Stimulated activated CD8-positive, alpha-beta memory T cell treated with anti-CD3 and anti-CD28 coated beads, Interleukin-15, amount 100 ng/mL, for 4 hours (primary cell): ENCODE measurements at places on chromosomes 5 and 9.

DNA sequence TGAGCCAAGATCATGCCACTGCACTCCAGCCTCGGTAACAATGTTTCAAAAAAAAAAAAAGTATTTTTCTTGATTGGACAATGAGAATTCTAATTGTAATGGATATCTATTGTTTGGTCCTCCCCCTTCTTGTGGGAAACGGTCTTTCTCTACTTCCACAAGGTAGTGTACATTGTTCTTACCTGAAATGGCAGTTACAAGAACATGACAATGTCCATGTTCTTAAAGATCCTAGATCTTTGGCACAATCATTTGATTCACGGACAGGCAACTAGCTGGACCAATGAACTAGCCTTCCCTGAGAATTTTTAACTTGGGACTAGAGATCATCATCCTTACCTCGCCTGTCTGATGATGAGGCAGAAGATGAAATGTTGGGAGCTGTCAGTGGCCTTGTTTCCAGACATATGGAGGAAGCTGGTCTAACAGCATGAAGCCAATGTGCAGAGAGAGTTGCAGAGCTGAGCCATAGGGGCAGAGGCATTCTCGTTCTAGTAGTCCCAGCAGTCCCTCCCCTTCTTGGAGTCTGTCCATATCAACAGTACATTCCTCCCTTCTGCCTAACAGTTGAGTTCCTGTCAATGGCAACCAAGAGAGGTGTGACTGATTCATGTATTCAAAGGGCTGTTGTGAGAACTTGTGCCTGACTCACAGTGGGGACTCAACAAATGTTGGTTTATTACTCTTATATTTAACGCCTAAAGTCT lies 2.1 kb upstream of the MARCHF6 start:
- DNase-seq, result no peak

DNA sequence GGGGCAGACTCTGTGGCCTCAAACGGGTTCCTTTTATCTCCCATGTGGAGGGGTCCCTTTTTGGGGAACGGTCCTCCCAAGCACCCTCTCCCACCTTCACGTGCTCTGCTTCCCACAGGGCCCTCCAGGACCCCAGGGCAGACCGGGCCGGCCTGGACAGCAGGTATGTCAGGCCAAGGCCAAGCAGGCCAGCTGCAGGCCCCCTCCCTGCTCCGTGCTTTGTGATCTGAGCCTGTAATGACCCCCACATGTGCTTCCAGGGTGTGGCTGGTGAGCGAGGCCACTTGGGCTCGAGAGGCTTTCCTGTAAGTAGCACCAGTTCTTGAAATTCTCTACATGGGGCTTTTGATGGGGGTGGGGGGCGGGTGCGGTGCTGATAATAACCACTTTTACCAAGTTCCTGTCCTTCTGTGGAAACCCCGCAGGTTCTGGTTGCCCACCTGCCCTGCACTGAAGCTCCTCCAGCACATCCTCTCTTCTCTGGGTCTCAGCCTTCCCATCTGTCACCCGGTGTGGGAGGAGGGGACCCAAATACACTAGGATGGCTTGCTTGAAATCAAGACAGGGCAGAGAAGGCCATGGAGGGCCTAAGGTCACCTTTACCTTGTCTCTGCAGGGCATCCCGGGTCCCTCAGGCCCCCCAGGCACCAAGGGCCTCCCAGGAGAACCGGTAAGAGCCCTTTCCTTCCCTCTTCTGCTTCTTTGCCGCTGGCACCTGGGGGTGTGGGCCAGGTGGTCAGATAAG lies 57.9 kb upstream of the ORM1 start:
- no peak for DNase-seq

GRCh38 chr5:165836046-165836445 lies 2330.6 kb downstream of the MAT2B start:
- DNase-seq, result no peak

DNA sequence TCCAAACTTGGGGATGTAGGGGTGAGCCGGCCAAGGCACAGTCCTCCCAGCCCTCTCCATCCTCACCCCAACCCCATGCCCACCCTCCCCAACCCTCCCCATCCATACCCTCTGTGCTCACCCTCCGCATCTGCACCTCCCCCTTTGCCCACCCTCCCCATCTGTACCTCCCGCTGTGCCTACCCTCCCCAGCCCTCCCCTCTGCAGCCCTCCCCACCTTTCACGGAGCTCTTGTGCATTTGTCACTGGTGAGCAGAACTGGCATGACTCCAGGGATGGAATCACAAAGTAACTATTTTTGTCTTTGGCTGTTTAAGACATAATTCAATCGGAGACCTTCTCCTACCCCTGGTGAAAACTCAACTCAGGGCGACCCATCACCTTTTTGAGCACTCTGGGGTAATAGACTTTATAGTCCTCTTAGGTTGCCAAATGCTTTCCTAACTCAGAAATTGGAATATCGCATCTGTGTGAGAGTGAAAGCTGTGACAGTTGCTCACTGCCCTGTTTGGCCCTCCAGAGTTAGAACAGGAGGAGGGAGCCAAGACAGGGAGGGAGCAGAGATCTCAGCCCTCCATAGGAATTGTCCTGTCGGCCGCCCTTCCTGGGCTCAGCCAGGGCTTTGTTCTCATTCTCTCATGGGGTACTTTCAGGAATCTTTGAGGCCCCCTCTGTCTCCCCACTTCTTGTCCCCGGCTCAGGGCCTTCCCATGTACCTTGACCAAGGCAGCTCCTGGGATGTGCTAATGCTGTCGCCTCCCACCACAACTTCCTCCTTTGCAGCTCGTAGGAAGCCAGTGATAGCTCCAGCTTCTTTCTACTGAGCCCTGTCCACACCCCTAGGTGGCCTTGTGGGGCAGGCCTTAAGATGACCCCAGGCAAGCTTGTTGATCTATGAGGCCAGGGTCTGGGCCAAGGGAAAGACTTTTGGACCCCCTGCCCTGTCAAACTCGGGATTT lies 36.2 kb downstream of the OTULIN start:
- no peak for DNase-seq

DNA sequence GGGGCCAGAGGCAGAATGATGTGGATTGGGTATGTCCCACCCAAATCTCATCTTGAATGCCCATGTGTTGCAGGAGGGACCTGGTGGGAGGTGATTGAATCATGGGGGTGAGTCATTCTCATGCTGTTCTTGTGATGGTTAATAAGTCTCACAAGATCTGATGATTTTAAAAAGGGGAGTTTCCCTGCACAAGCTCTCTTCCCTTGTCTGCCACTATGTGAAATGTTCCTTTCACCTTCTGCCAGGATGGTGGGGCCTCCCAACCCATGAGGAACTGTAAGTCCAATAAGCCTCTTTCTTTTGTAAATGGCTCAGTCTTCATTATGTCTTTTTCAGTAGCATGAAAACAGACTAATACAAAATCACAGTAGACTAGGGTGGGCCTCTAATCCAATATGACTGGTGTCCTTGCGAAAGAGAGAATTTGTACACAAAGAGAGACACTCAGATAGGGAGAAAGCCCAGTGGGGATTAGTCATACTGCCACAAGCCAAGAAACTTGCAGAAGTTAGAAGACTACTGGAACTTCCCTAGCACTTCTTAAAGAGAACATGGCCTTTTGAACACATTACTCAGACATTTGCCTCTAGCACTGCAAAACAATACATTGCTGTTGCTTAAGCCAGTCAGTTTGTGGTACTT lies 68.4 kb downstream of the ANXA1 start:
- DNase-seq, result no peak

DNA sequence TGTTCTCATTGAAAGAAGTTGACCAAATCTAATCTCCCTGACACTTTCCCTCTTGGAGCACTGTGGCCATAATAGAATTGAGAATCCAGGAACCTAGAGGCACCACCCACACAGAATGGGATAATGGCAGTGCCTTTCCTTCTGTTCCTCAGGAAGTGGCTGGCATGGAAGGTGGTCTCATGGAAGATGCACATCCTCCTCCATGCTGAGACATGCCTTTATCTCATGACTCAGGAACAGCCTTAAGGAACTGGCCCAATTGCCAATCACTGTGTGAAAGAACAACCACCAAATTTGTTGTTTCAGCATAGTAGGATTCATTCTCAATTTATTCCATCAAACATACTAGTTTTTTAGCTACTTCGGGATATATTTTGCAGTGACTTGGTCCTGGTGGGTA lies 137.5 kb upstream of the RASGRF2 start:
- DNase-seq, result no peak
